Activated CD8-positive, alpha-beta memory T cell treated with anti-CD3 and anti-CD28 coated beads for 36 hours (primary cell): ENCODE measurements at places on chromosomes 2 and 18. TPM values are rescaled to one million over a fixed set of nuclear protein-coding genes. Genes with fewer than 3 reads are reported as not detected.

The LYPD1 gene
- not detected for total RNA-seq

The AQP4 gene
- total RNA-seq, result not detected

The POTEE gene
- total RNA-seq, result 0.34 TPM

The DCC gene
- total RNA-seq, result not detected

The FOXI3 gene
- not detected for total RNA-seq

The LRRC30 gene
- not detected for total RNA-seq

The KCNJ13 gene
- not detected for total RNA-seq

The CNRIP1 gene
- total RNA-seq, result not detected

The HNMT gene
- not detected for total RNA-seq

The RNF125 gene
- total RNA-seq, result 23.6 TPM

The GYPC gene
- 140 TPM for total RNA-seq

The PSTPIP2 gene
- total RNA-seq, result 33.0 TPM

The OST4 gene
- 350 TPM for total RNA-seq

The IL1F10 gene
- not detected for total RNA-seq

The DSC2 gene
- total RNA-seq, result not detected

The GALNT13 gene
- not detected for total RNA-seq

The MAPK4 gene
- not detected for total RNA-seq

The ERBB4 gene
- total RNA-seq, result not detected

The CCDC85A gene
- not detected for total RNA-seq

The ARHGAP25 gene
- total RNA-seq, result 63.6 TPM

The COA5 gene
- 28.5 TPM for total RNA-seq

The TRIM54 gene
- 0.15 TPM for total RNA-seq

The C2orf42 gene
- 20.4 TPM for total RNA-seq

The UGT1A5 gene
- not detected for total RNA-seq

The CHRND gene
- not detected for total RNA-seq

The STON1 gene
- 1.5 TPM for total RNA-seq

The RND3 gene
- total RNA-seq, result not detected

The CRACDL gene
- 0.15 TPM for total RNA-seq
